Activated CD4-positive, CD25-positive, alpha-beta regulatory T cell (primary cell): ENCODE measurements at places on chromosomes 2 and 18.

- no peak for DNase-seq
Measured at GRCh38 chr2:46704041-46704440, 211.6 kb downstream of the MCFD2 start.

DNA sequence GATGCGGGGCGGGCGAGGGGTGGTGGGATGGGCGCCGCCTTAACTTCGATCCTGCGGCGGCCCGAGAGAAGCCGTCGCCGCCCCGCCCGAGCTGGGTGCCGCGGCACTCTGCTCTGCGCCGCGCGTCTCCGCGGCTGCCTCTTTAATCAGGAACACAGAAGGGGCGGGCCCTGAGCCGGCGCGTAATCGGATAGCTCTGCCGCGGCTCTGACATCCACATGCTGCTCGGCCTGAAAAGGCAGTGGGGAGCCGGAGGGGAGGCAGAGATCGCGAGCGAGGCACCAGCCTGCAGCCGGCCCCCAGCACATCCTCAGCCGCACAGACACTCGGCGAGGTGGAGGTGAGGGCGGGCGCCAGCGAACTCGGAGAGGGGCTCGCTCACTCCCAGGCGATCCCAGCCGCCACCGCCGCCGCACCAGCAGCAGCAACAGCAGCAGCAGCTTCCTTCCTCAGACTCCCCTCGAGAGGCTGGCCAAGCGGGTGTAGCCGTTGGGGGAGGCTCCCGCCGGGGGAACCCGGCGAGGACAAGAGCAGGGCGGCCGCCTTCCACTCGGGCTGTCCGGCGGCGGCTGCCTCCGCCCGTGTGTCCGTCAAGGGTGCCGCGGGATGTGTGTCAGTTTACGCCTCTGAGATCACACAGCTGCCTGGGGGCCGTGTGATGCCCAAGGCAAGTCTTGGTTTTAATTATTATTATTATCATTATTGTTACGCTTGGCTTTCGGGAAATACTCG lies at the start of gene NRP2:
TSS of gene NRP2 (plus strand) at position 263 of the 732 bp plus-strand sequence. CDS start 790 bp downstream, outside the sequence.
- no peak for DNase-seq

GRCh38 chr2:210445116-210445707 lies 31.3 kb downstream of the LANCL1 start:
- no peak for DNase-seq

DNA sequence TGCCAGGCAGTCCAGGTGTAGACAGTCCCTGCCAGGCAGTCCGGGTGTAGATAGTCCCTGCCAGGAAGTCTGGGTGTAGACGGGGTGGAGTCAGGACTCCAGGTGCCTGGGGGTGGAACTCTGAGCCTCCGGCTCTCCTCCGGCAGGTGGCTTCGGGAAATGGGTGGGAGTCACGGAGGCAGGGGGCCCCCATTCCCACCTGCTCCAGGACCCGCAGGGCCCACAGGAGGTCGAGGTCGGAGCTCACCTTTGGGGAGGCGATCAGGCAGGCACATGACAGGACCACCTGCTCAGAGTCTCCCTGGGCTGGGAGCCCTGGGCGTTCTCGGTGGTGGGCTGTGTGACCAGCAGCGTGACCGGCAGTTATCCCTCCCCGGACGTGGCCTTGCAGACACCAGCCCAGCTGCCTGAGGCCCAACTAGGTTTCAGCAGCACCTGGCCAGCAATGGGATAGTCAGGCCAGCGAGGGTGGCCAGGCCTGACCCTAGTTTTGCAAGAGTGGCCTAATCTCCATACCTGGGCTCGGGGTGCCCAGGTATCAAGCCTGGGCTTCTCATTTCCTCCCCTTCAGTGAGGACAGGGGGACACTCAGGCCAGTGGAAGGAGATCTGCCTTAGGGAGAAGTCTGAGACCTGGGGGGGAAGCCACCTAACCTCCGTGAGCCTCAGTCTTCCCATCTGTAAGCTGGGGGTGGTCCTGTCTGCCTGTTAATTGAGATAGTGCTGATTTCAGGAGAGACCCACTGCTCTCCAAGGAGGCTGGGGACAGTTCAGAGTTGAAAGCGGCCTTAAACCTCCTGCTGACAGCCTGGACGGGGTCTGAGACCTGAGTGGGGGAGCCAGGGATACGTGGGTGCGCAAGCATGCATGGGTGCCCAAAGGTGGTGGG lies 13.2 kb downstream of the GPC1 start:
- DNase-seq, result no peak

DNA sequence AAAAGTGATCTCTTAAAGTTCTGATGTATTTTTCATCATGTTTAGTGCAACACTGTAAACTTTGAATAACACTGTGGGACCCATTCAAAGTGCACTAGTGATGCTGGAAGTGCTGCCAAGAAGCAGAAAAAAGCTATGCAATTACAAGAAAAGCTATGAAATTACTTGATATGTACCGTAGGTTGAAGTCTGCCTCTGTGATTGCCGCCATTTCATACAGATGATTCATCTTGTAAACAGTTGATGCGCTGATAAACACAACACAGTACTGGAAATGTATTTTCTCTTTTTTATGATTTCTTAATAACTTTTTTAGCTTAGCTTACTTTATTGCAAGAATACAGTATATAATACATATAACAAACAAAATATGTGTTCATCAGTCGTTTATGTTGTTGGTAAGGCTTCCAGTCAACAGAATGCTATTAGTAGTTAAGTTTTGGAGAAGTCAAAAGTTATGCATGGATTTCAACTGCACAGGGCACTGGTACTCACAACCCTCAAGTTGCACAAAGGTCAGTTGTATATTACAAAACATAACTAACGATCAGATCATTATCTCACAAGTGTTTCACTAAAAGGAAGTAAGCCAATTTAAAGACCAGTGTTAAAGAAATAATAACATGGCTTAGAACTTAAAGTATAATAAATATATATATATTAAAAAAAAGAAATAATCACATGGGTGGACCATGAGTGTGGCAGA lies 82.0 kb downstream of the SGPP2 start:
- DNase-seq, result no peak

GRCh38 chr2:44515416-44515815 lies 153.7 kb downstream of the CAMKMT start:
- DNase-seq, result no peak

GRCh38 chr2:157229572-157229971 lies 27.9 kb upstream of the GALNT5 start:
- DNase-seq, result no peak

- no peak for DNase-seq
Measured at GRCh38 chr18:61954096-61954746, 61.4 kb upstream of the RNF152 start.

- DNase-seq, result no peak
Measured at GRCh38 chr2:237310515-237311114, 103.3 kb downstream of the COL6A3 start.

DNA sequence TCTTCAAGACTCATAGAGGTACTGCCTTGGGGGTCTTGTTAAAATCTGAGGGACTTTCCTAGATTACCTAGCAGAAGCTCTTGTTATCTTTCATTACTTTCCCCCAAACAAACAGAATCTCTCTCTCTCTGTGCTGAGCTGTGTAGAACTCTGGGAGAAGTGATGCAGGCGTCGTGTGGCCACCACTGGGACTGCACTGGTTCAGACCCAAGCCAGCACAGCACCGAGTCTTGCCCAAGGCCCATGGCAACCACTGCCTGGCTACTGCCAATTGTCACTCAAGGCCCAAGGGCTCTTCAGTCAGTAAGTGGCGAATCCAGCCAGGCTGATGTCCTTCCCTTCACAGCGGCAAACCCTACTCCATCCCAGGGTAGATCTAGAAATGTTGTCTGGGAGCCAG lies 28.6 kb downstream of the PPP1R1C start:
- DNase-seq, result no peak

DNA sequence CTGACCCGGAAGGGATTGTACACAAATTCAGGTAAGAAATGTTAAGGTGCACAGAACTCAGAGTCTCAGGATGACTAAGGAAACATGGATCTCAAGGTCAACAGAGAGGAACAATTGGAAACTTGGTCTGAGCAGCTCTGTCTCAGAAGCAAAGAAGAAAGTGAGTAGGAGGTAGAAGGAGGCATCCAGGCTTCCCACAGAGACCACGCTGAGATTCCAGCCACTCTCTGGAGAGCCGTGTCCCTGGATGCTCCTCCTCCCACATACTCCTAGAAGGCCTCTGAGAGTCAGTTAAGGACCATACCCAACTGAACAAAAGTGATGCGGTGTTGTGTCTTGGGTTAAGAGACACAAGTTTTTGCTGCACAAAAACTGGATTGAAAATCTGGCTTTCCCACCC lies 8.6 kb upstream of the PLB1 start:
- no peak for DNase-seq

DNA sequence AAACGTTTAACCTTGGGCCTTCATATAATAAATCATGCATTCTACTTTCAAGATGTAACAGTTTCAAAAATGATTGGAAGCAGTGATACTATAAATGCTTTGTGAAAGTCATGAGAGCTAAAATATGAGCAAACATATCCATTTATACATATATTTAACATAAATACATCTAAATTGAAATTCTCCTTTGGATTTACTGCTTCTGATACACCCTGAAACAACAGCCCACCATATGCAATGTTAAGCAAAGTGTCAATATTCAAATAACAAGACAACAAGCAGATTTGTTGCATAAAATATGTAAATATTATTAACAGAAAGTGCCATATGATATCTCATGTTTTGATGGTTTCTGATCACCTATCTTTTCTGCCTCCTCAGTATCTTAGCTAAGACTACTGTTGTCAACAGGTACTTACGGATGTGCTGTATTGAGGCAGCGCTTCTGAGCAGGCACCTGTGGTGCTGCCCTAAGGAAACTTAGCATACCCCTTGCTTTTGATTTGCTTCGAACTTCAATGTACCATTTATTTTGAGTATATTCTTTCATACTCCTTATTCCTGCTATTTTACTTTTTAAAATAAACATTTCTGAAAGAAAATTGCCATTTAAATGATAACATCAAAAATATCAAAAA lies 6.1 kb downstream of the FIGN start:
- DNase-seq, result no peak

DNA sequence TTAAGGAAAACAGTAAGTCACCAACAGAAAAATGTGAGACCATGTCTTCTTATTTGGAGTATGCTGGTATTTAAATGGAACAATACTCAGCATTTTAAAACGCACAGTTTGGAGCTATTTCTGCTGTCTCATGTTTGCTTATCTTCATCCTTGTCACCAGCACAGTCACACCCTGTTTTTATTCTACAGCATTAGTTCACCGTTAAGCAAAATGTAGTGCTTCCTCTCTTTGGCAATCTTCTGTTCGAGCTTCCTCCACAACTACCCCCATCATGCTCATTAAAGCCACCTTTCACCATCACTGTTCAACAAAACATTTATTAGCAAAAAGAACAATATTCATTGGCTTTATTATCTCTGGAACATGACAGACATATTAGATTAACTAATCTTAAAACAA lies 64.0 kb downstream of the SLC40A1 start:
- no peak for DNase-seq

DNA sequence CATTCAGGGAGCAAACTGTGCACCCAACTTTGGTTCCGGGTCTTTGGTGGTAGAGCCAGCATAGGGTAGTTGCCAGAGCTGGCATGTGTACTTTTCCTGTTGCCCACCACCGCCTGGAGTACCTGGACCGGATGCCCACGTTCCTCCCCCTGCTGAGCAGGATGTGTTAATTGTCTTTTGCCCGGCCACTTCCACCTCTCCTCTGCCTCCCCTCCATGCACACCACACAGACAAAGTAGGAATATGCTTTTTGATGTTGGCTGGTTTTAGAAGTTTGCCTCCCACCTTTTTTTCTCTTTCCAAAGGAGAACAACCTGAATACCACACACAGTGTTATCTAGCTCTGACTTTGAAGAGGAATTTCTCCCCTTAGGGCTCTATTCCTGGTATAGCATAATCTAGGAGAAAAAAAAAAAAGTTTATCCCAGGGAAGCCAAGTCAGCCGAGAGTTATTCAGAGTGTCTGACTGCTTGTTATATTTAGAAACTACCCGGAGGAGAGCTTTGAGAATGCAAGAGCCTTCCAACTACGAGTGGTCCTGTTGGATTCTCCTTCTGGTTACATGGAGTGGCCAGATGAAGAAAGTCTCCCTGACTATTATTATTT lies 111.9 kb downstream of the SETBP1 start:
- DNase-seq, result no peak

DNA sequence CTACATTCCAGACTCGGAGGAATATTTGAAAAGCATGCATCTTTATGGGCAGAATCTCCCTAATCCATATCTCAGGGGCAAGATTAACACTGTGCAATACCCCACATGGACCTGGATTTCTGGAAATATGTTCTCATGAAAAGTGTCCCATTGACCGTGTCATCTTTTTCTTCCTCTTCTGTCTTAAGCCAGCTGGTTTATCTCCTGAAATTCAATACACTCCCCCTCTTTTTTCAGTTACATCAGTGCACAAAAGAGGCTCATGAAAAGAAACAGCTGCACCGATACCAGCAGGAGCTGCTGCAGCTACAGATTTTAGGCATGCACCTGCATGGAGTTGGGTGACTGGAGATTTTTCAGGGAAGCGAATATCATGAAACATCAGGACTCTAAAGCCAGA lies 117.2 kb downstream of the SLC4A3 start:
- DNase-seq, result no peak

GRCh38 chr2:210546424-210547208 lies 9.8 kb upstream of the CPS1 start:
- no peak for DNase-seq

DNA sequence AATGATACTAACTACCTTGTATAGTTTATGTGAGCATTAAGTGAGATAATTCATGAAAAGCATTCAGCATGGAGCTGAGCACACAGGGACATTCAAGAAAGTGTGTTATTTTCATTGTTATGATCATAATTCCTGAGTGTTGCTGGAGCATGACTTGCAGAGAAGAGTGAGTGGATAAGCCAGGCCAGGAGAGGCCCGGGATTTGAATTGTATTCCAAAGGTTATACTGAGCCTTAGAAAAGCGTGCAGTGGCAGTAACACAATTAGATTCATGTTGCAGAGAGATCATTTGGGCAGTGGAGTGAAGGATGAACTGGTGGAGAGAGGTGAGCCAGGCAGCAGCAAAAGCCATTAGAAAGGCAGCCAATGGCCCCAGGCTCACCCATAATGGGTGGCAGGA lies 142.9 kb upstream of the SH3BP4 start:
- no peak for DNase-seq

GRCh38 chr2:229066121-229066715 lies 204.9 kb downstream of the PID1 start:
- DNase-seq, result no peak

DNA sequence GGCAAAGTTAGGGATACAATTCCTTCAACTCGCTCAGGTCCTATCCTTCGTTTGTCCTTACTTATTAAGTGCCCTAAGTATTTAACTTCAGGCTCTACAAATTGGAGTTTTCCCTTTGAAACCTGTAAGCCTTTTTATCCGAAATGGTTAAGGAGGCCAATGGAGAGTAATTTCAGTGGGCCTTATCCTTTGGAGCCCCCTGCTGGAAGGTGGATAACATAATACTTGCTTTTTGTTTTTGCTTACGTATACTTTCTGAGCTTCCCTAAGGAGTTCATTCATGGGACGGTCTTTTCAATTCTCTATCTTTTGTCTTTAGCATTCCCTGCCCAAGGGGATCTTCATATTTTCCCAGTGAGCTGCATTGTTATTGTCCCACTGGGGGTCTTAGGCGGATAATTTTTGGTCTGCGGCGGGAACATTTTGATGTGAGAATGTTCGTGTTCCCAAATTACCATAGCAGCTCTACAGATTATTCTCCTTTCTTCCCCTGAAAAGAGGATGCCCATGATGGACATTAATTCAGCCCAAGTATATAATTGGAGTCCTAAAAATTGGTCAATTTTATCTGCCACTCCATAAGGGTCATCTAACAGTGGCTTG lies 34.4 kb upstream of the TRAPPC8 start:
- DNase-seq, result no peak

- no peak for DNase-seq
Measured at GRCh38 chr2:153059338-153060052, 341.1 kb downstream of the ARL6IP6 start.

GRCh38 chr18:23528580-23529472 lies 25.5 kb downstream of the RMC1 start:
- no peak for DNase-seq
